ENCODE measurements at places on chromosomes 5 and 9.

DNA sequence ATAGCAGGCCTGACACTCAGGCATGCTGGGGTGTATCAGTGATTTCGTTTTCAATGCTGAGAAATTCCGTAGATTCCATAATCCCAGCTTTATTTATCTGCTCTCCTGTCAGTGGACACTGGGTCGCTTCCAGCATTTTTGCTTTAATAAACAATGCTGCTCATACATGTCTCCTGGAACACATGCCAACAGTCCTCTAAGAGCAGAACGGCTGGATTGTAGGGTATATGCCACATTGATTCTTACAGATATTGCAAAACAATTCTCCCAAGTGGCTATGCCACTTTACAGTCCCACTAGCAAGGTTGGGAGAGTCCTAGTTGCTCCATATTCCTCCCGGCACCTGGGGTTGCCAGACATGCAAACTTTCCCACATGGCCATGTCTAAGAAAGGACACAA lies 81.9 kb downstream of the RAPGEF1 start:
- DNase-seq: no peak

GRCh38 chr5:1380011-1380817 lies 35.3 kb upstream of the CLPTM1L start:
- DNase-seq: peak; percentile 69

DNA sequence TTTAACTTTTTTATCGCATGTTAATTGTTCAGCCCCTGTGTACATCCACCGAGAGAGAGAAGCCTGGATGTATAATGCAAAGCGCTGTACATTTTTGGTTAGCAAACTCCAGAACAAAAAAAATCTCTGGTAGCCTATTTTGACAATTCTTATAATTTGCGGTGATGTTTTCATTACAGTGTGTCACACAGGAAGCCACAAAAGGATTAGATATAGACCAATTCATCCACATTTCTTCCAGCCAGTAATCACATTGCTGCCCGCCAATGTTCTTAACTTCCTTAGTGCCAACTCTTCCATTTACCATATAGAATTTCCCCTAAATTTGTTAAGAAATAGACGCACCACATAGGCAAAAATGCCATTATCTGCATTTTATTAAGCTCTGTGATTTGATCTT lies 435.6 kb downstream of the EFNA5 start:
- no peak for DNase-seq

- no peak for DNase-seq
Measured at GRCh38 chr9:38178237-38178636, 109.2 kb upstream of the SHB start.

- DNase-seq: no peak
Measured at GRCh38 chr5:96796434-96796833, 11.3 kb downstream of the ERAP1 start.

GRCh38 chr9:86034863-86035734 lies 64.3 kb downstream of the GOLM1 start:
- no peak for DNase-seq

DNA sequence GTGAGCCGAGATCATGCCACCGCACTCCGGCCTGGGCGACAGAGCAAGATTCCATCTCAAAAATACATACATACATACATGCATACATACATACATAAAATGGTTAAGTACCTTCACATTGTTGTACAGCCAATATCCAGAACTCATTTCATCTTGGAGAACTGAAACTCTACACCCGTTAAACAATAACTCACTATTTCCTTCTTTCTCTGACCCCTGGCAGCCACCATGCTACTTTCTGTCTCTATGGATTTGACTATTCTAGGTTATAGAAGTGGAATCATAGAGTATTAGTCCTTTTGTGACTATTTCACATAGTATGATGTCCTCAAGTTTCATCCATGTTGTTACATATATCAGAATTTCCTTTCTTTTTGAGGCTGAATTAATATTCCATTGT lies 9.6 kb upstream of the KIF27 start:
- no peak for DNase-seq

GRCh38 chr5:124162767-124163532 lies 583.5 kb downstream of the ZNF608 start:
- DNase-seq: no peak

DNA sequence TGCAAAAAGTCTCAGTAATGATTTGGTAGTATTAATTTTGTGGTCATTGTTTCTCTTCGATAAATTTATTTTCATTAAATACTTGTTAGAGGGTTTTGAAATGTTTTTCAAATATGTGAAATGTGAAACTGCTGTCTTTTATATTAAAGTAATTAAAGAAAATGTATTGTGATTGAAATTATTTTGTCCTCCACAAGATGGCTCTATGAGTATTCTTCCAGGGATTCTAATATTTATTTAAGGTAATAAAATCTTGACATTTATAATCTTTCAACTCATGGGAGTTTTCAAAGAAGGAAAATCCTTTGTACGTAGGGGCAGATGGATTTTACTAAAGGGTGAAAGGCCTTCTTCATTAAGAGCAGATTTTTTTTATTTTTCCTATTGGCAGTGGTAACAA lies 19.3 kb downstream of the ISOC1 start:
- DNase-seq: no peak

DNA sequence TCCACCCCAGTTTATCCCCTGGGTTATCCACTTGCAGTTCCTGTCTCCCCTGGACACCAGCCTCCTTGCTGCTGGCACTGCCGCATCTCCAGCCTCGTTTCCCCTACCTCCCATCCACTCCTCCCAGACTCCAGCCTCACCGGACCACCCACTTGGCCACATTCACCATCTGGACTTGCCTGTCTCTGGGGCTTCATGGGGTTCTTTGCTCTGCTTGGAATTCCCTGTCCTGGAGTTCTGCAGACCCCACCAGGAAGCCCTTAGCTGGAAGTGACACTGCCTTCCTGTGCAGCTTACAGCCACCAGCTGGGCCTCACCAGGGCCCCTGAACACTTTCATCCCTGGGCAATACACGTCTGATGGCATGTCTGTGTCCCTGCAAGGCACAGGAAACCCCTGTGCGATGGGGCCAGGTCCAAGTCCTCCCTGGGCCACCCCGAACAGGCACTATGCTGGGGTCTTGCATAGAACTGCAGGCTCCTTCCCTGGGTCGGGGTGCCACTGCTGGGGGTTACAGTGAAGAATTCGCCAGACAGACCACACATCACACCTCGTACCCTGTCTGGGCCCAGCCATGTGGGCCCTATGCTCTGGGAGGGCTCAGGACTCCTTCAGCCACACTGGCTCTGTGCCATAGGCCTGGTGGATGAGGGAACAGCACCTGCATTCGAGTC lies 3.0 kb downstream of the FLT4 start:
- no peak for DNase-seq

Measured in CD4-positive, alpha-beta T cell treated with Interleukin-6 for 4 hours (primary cell).